ENCODE measurements at places on chromosomes 5 and 9.
A peak's percentile ranks its signal among the peaks of the same experiment; 100 is the strongest.

- DNase-seq: peak; percentile 20
Measured at GRCh38 chr5:141208478-141208877, at the start of gene PCDHB12. Gene PCDHB12 (plus strand): TSS chr5:141208719. CDS start chr5:141208908, 189 bp downstream.

DNA sequence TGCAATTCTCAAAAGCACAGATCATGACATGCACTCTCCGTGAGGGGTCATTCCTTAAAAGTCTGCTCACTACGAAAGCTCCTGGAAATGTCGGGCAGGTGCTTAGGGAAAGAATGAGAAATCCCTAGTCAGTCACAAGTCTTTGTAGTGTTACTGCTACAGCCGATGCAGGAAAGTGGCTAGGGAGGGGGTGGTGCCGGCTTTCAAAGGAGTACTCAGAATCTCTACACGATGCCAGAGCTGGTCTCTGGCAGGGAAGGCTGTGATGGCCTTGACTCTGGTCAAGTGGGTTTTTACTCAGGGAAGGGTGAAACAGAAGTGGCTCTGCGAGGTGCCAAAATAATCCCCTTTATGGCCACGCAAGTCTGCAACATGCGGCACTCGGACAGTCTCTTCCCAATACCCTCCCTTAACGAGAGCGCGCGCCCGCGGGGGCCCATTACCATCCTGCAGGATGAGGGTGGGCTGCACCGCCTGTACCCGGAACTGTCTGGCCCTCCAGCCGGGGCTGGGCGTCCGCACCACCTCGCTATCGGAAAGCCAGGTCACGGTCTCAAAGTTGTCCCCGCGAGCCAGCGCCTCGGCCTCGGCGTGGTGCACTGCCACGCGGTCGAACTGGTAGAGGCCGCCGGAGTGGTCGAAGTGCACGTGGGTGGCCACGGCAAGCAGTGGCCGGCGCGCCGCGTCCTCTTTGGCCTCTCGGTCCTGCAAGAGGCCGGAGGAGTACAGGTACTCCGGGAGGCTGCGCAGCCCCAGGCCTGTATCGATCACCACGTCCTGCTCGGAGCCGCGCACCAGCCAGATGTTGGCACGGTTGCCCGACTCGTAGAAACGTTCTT is 956 bp downstream of the MBLAC2 start:
- peak; percentile 47 for DNase-seq

DNA sequence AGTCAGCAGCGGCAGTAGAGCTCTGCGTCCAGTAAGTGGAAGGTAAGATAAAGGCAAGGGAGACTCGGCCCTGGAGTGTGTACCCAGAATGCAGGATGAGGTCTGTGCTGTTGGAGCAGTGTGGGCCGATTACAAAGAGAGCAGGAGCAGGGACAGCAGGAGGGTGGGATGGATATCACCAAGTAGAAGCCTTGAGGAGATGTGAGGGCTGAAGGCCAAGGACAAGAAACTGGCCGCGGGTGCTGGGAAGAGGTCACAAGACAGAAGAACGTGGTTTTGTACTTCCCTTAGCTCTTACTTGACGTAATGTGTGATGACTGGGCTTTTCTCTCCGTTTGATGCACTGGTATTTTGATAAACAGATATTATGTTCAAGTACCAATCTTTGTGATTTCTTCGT is 43.7 kb downstream of the OR2V1 start:
- DNase-seq: no peak

DNA sequence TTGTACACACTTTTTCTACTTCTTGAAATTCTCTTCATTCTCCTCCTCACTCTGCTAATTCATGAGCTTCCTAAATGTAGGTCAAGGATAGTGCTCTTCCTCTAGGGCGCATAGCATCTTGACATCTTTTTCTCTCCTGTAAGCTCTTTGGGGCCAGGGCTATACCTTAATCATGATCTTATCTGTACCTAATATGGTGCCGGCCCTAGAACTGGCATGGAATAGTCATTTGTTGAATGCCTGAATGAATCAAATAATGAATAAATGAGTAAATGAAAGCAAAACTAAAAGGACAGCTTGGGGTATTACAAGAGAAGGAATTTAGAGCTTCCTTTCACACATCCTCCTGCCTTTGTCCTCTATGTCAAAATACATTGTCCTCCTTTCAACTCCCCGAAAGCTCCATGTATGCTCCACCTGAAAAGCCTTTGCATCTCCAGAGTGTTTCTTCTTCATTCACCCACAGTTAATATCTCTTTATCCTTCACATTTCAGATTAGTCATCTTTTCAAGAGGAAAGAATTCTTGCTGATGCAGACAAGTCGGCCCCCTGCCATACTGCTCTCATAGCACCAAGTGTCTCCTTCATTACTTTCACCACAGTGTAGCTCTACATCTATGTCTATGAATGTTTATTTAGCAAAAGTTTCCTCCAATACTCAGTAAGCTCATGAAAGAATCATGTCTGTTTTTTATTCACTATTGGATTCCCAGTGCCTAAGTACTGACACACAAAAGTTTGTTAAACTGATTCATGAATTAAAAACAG is 16.4 kb upstream of the PPP2R2B start:
- DNase-seq: no peak

- no peak for DNase-seq
Measured at GRCh38 chr5:67575087-67575486, 378.5 kb upstream of the CD180 start.

DNA sequence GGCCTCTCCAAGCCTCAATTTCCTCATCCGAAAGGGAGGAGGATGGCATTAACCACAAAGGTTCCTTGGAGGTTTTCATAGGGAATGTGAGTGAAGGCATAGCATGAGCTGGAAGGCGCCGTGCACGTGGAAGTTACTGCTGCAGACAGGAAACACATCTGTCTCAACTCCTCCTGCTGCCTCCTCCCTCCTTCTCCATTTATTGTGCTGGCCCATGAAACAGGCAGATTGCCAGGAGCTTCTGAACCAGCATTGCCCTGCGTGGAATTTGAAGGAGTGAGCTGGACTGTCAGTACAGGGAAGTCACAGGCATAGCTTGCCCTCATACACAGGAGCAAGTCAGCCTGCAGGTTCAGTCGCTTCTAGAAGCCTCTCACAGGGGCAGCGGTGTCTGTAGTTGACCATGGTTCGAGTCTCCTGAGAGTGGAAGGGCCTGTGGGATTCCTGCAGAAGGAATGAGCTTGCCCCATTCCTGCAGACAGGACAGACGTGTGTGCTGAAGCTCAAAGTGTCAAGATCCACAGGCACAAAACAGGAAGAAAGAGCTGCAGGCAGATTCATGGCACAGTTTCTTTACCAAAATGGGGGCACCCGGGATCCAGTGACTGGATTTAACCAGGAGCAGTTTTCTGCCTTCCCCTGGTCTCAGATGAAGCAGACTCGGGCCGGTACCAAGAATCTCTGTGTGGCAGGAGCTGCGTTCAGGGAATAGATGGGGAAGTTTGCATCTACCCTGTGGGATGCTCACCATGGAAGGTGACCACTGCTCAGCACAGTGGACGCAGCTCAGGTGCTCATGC is 48.7 kb upstream of the CTSL start:
- no peak for DNase-seq

- no peak for DNase-seq
Measured at GRCh38 chr5:96645091-96645490, 17.1 kb upstream of the CAST start.

DNA sequence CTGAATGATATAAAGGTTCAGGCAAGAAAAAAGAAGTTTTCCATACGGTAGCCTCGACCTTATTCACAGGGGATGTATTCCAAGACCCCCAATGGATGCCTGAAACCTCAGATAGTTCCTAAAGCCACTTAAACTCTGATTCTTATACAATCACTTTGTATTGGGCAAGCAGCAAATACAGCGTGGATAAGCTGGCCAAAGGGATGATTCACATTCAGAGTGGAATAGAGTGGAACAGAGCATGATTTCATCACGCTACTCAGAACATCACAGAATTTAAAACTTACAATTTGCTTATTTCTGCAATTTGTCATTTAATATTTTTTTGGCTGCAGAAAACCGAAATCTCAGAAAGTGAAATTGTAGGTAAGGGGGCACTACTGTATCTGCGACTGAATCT is 40.5 kb upstream of the CDH18 start:
- no peak for DNase-seq

GRCh38 chr5:32984851-32985610 is 273.9 kb downstream of the NPR3 start:
- DNase-seq: peak; percentile 73

GRCh38 chr9:27654629-27655285 is 81.5 kb upstream of the C9orf72 start:
- no peak for DNase-seq

GRCh38 chr5:133373121-133373870 is 239.0 kb downstream of the FSTL4 start:
- DNase-seq: no peak

All from PC-3 (cell line).